ENCODE measurements at places on chromosomes 11 and 22.

- DNase-seq, result peak; percentile 91
Measured at GRCh38 chr11:46119352-46120216, 1.7 kb downstream of the PHF21A start.

GRCh38 chr11:103906291-103906867 lies 130.1 kb upstream of the DDI1 start:
- no peak for DNase-seq

- DNase-seq, result no peak
Measured at GRCh38 chr11:95501761-95502266, 270.8 kb upstream of the SESN3 start.

DNA sequence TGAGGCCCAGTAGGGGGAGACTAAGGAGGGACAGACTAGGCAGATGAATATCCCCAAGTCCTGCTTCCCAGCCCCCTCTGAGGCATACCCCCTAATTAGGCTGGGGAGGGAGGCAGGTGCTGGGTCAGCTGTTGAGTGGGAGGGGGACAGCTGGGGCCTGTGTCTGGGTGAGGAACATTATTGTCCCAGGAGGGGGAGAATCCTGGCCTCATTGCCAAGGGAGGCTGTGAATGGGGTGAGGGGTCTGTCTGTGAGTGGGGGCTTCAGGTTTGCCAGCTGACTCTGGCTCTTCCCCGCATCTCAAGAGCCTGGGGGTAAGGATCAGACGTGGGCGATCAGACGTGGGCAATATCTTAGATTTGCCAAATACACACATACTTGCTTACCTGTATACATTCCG lies 2.1 kb downstream of the INPPL1 start:
- no peak for DNase-seq

GRCh38 chr11:123062892-123063825 lies 1.2 kb upstream of the HSPA8 start:
- DNase-seq, result peak; percentile 42

GRCh38 chr22:37401401-37402183 lies 25.7 kb downstream of the ELFN2 start:
- no peak for DNase-seq

GRCh38 chr11:110808248-110808647 lies 96.0 kb upstream of the ARHGAP20 start:
- DNase-seq, result no peak

- DNase-seq, result no peak
Measured at GRCh38 chr11:57205041-57205641, 23.4 kb downstream of the LRRC55 start.

DNA sequence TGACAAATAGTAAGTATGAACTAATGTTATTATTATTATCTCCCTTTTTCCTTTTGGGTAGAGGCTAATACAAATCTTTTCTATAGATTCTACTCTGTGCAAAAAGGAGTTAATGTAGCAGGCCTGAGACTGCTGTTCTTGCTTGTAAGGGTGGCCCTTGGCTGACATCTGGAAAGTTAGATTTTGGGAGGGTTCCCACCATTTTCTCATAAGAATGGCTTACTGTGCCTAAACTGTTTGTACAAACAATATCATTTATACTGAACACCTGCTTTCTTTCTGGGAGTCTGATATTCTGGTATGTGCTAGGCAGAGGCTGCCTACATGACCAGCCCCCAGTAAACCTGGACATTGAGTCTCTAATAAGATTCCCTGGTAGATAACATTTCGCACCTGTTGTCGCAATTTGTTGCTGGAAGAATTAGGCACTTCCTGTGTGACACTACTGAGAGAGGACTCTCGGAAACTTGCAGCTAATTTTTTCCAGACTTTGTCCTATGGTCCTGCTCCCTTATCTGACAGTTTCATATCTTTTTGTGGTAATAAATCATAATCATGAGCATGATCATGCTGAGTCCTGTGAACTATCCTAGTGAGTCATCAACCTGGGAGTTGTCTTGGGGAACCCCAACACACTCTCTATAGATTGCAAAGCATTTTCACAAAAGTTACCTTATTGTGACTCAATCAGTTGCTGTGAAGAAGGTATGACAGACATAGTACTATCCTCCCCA lies 257.7 kb upstream of the CCDC90B start:
- no peak for DNase-seq

GRCh38 chr22:48704335-48704734 lies 1123.3 kb downstream of the BRD1 start:
- no peak for DNase-seq

DNA sequence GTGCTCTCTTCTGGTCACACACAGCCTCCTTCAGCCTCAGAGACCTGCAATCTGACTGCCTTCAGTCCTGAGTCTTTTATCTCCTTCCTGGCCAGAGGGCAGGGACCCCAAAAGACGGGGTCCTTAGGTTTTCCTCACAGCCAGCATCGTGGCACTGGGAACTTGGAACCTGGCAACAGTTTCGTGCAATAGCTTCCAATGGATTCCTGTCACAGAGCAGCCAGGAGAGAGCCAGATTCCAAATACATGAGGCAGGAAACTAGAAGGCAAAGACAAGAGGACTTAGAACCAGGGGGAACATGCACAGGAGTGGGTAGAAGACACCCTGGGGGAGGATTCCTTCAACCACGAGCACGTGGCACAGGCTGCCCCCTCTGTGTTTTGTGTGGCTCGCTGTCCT lies 48.6 kb downstream of the C11orf91 start:
- DNase-seq, result no peak

- DNase-seq, result peak; percentile 92
Measured at GRCh38 chr11:34357701-34358257, at the start of gene ABTB2. Gene ABTB2, minus strand, starts transcription at chr11:34358010.

DNA sequence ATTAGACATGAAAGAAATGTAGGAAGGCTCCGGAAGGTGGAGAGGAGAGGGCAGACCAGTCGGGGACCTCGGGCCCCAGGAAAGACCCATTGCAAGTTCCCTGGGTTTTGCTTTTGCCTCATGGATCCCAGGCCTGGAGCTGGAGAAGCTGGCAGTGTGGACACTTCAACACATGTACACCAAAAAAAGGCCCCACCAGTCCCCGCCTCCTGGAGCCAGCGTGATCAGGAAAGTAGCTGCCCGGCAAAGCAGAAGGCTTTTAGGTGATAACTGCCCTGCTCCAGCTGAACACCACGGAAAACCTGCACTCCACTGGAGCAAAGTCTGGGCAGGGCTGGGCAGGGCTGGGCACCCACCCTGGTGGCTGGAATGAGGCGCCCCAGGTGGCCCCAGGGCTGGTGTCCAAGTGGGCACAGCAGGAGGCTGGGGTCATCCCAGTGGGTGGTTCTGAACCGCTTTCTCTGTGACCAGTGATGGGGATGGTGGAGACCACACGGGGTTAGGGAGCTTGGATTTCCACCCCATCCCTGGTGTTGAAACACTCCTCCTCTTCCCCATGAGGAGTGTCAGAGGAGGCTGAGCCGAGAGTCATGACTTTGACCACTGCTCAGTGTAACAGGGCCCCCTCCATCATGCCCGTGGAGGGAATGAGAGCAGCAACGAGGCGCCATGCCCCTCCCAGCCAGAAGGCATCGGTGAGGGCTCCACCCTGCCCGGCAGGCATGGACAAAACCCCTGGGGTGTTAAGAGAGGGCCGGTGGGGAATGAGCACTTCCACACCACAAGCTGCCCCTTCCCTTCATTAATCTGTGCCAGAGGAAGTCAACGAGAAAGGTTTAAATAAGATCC lies 16.9 kb upstream of the MUC5AC start:
- DNase-seq, result no peak

DNA sequence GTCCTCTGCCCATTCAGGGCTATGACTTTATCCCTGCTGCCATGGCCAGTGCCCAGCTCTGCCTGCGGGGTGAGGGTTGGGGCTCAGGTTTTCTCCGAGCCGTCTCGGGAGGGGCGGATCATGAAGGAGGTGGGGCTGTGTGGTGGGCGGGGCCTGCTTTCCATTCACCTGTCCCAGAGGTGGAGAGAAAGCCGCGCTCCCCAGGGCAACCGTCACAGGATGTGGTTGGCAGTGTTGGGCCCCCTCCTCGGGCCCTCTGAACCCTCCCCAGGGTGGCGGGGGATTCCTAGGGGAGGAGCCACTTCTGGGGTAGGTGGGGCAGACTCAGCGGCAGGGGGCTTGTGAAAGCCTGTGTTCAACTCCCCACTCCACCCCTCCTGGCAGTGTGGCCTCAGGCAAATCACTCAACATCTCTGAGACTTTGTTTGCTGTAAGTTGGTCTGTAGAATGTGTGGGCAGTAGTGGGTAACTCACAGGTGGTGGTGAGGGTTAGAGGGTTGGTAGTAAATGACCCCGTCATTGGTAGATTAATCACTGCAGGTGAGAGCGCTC lies 50.3 kb downstream of the CD6 start:
- peak; percentile 84 for DNase-seq

DNA sequence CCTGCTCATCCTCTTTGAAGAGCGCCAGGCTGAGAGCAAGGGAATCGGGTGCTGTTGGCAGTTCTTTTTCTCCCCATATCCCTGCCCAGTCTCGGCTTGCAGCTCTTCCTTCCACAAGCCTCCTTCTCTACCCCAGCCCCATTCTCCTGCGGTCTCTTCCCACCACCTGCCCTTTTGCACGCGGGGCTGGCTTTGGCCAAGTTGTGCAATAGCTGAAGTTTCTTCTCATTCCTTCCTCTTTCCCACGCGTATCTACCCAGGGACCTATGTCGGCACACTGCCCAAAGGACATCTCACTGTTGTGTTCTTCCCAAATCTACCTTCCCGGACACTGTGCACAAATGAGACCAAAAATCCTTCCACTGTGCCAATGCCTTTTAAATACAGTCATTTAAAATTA lies 22.3 kb upstream of the HTR3A start:
- DNase-seq, result no peak

DNA sequence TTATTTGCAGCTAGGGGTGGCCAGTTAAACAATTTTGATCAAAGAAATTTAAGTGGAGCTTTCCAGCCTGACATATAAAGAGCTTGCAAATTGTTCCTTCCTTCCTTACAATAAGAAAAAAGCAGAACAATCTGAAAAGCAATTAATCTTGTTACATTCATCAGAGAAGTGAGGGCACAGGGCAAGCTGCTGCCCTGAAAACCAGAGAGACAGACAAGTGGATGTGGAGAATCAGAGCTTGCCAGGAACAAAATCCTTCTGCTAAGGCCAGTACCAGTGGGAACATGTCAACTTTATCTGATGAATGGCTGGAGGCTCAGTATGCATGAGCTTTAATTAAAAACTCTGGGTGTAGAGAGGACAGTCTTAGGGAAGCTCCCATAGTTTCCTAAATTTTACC lies 8.8 kb downstream of the CCDC179 start:
- no peak for DNase-seq

DNA sequence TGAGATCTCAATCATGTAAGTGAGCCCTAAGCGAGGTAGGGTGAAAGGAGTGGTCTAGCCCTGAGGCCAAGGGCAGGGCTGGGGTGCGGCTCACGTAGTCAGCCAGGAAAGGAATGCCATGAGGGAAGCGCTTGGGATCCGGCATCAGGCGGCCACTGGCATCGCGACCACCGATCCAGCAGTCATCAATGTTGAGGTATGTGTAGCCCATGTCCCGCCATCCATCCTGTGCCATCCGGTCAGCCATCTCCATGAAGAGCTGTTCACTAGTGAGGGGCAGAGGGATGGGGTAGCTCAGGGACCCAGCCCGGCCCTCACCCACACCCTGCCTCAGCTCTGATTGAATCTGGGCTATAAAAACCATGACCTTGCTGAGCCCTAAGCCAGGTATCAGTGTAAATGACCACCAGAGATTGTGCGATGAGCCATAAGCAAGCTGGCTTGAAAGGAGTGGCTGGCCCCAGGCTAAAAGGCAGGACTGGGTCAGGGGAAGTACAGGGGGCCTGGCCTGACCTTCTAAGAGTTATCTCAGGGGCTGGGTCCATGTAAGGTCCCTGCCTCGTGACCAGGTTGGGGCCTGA lies 2.9 kb downstream of the NAGA start:
- DNase-seq, result no peak

GRCh38 chr11:128709402-128709801 lies 15.5 kb downstream of the FLI1 start:
- no peak for DNase-seq

- no peak for DNase-seq
Measured at GRCh38 chr11:35631891-35632290, 13.6 kb downstream of the FJX1 start.

DNA sequence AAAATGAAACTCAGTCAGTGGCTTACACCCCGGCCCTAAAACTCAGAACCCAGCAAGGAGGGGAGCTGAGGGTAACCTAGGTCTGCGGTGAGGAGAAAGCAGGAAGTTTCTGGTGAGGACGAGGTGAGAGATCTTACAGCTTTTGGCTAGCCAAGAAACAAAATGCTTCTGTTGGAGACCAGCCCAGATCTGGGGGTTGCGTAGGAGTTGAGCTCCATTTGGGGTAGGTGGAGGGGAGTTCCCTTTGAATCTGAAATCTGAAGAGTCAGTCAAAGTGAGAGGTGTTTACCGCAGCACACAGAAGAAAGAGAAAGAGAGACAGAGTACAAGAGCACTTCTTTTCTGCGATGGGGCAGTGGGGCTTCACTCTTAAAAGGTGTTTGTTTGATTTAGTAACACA lies 29.6 kb downstream of the EHF start:
- DNase-seq, result peak; percentile 86

DNA sequence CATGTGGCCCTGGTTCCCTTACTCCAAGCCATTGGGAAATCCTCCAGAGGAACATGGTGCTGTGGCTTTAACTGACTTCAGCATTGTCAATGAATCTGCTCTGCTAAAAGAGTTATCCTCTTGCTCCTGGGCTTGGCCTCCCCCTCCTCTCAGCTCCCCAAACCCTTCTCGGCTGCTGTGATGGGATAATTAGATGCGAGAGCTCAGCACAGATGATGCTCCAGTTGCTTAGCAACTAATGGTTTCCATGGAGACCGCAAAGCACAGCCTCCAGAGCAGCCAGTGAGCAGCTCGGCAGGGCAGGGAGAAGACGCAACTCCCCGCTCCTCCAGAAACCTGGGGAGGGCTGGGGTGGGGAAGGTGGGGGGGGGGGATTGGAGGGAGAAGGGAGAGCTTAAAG lies 2.8 kb upstream of the UPK2 start:
- DNase-seq, result no peak

DNA sequence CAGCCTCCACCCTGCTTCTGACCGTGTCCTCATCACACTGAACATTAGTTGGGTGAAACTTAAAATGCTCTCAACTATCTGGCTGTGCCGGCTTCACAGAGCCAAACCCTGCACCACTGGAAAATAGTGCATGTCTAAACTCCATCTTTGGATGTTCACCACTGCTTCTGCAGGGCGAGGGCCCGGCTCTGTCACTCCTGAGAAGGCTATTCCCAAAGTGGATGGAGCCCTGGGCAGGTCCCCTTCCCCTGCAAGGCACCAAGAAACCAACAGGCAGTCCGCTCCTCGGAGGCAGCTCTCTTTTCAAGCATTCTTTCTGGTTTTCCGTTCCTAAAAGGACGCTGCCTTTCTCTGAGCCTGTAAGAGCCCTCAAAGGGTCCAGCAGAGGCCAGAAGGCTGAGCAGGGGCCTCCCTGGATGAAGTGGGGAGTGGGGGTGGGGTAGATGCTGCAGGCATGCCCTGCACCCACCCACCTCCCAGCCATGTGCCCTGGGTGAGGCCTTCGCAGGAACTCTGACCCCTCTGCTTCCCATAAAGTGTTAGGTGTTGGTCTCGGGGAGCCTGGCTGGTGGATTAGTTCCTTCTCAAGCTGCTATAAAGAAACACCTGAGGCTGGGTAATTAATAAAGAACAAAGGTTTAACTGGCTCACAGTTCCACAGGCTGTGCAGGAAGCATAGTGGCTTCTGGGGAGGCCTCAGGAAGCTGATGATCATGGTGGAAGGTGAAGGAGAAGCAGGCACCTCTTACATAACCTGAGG lies 23.3 kb downstream of the LINC01488 start:
- no peak for DNase-seq

- DNase-seq, result no peak
Measured at GRCh38 chr11:101470881-101471520, 112.8 kb downstream of the TRPC6 start.

GRCh38 chr22:27834364-27835185 lies 33.0 kb upstream of the MN1 start:
- DNase-seq, result no peak

GRCh38 chr11:114153224-114153623 lies 93.7 kb downstream of the ZBTB16 start:
- DNase-seq, result no peak

Data from CD4-positive, alpha-beta T cell (primary cell).